ENCODE measurements at places on chromosomes 1 and 21.

DNA sequence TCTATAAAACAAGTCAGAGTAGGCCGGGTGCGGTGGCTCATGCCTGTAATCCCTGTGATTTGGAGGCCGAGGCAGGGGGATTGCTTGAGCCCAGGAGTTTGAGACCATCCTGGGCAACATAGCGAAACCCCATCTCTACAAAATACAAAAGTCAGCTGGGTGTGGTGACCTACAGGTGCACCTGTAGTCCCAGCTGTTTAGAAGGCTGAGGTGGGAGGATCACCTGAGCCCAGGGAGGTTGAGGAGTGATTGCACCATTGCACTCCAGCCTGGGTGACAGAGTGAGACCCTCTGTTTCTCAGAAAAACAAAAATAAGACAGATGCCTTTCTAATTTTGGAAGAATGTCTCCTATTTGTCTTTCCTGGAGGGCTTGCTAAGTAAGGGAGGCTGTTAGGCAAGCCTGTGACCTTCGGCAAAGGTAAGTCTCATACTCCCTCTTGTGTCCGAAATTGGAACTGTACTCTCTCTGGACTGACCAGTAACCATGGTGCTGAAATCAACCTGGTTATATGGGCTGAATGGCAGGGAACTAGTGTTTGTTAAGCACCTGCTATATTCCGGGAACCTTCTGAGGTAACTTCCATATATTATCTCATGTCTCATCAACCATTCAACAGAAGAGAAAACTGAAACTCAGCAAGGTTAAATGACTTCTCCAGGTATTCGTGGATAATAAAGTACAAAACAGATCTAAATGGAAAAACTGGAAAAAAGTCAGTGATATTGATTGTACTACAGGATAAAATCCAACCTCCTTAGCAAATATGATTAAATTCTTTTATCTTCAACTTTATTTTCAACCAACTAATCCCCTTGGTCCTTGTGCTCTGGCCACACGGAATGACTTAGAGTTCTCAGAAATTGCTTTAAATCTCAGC is 11.8 kb upstream of the RAB3B start:
- peak; percentile 77 for DNase-seq

- DNase-seq: no peak
Measured at GRCh38 chr1:202531472-202531811, 178.8 kb downstream of the SYT2 start.

DNA sequence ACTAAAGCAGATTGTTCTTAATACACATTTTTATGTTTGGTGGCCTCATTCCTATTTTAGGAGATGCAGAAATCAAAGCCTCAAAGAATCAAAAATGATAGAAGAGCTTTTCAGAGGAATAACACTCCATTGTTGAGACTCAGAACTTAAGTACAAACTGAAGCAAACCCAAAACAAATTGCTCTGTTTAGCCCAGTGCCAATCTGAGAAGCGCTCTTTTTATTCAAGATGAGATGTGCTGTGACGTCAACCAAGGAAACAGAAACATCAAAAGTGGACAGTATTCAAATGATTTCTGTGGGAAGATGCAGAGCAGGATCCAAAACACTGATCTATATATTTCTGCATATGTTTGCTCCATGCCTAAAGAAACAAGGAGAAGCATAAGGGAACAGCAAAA is 18.0 kb downstream of the COLGALT2 start:
- DNase-seq: no peak

- no peak for DNase-seq
Measured at GRCh38 chr1:219476116-219476515, 136.8 kb downstream of the ZC3H11B start.

DNA sequence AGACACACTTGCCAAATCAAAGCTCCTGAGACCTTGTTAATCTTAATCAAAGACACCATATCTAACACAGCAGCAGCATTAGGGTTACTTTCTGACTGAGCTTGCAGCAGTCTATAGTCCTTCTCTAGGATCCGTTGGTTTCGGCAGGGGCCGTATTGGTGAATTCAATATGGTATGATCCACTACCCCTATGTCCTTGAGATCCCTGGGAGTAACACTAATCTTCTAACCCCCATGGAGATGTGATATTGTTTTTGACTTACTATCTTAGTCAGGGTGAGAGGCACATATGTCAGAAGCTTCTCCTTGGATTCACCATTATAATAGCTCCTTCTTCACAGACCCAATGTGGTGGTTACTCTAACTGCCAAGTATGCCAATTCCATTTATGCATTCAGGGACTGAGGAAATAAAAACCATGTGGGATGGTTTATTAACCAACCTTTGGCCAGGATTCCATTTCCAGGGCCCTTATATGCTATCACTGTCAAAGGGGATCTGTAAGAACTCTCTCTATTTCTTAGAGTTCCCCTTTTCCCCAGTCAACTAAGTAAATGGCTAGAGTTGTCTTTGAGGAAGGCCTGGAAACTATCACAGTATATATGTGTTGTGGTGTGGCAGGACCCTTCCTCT is 673.6 kb upstream of the USP24 start:
- DNase-seq: no peak

- no peak for DNase-seq
Measured at GRCh38 chr1:197418693-197419092, 150.6 kb downstream of the CRB1 start.

All from SK-N-MC (cell line).